Activated CD8-positive, alpha-beta memory T cell treated with anti-CD3 and anti-CD28 coated beads for 48 hours (primary cell): ENCODE measurements at places on chromosomes 3 and 15.

DNA sequence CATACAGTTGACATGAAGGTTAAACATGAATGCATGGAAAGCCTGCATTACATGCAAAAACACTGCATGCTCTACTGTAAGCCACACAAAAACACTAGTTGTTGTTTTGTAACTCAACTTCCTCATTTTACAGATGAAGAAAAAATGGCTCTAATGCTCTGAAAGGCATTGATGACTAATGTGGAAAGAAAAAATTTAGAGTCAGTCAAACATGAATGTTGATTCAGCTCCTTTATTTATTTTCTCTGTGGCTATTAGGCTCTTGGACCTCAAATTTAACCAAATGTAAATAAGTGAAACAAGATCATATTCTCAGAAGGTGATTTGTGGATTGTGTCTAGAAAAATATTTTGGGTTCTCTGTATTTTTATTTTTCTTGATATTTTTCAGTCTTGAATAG, 336.7 kb upstream of the ZNF717 start:
- no peak for DNase-seq

GRCh38 chr3:1093217-1093616, 393 bp downstream of the CNTN6 start:
- no peak for DNase-seq

- DNase-seq = no peak
These were observed 861.7 kb upstream of the NR2F2 start for GRCh38 chr15:95468820-95469219.

GRCh38 chr3:28940530-28940929, 340.3 kb upstream of the RBMS3 start:
- no peak for DNase-seq

DNA sequence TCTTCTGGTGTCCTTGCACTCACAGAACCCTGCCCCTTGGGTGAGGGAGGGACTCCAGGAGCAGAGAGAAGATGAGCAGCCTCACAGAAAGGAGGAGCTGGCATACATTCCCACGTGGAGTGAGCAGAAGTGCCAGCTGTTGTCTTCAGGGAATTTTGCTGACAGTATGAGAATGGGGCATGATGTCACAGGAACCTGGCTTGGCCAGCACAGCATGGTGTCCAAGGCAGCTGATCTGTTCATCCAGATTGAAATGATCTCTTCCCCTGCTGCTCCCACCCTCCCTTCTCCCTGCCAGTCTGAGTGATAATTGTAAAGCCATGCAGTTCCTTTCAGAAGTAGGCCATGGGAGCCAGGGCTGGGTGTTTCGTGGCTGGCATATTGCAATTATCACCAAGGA, 53.3 kb downstream of the GJD2 start:
- no peak for DNase-seq

DNA sequence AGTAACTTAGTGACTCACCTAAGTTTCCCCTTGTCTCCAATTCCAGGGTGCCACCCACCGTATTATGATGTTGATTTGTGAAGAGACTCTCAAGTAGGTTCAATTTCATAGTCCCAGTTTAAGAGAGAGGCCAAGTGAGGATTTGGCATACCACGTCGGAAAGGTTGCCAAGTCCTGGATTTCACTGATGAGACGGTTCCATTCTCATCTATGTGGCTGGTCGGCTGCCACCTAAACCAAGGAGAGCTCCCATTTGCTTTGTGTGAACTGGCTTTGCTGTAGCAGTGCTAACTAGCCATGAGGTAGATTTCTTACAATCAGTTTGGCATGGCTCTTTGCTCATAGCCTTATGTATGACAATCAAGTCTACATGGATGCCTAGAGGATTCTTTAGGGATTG, 653.6 kb downstream of the NLGN1 start:
- DNase-seq = no peak

- no peak for DNase-seq
These were observed 135.3 kb downstream of the RPLP1 start for GRCh38 chr15:69587723-69588426.

DNA sequence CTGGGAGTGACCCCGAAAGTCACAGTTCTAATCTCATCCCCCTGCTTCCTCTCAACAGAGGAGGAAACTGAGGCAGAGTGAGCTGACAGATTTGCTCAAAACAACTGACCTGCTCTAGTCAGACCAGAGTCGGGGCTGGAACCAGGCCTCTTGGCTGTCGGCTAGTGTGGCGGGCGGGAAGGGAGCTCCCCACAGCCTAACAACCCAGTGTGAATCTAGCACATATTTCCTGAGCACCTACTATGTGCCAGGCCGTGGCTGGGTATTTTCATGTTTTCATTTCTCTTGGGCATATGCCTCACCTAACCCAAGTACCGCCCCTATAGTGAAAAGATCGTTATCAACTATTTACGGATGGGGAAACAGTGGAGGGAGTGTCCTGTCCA, 27.2 kb downstream of the GRIP2 start:
- no peak for DNase-seq

DNA sequence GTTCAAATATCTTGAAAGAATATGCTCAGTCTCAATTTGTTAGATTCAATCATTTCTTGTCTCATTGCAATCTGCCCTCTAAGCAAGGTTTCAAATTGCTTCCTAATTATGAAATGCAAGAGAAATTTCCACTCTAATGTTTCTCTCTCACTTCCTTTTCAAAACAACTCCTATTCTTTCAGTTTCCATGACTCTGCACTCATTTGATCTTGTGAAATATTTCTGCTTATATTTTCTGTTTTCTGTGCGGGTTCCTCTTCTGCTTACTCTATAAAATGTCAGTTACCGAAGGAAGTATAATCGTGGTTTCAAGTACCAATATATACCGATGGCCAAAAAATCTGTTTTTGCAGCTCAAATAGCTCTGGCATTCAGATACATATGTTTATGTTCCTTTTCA, 521.9 kb upstream of the NAALADL2 start:
- DNase-seq = no peak

- no peak for DNase-seq
These were observed 81.8 kb downstream of the WWTR1 start for GRCh38 chr3:149575961-149576564.

- DNase-seq = no peak
These were observed 725.3 kb downstream of the SI start for GRCh38 chr3:164352991-164353390.

- no peak for DNase-seq
These were observed 13.1 kb downstream of the EXOSC7 start for GRCh38 chr3:44989141-44989540.

DNA sequence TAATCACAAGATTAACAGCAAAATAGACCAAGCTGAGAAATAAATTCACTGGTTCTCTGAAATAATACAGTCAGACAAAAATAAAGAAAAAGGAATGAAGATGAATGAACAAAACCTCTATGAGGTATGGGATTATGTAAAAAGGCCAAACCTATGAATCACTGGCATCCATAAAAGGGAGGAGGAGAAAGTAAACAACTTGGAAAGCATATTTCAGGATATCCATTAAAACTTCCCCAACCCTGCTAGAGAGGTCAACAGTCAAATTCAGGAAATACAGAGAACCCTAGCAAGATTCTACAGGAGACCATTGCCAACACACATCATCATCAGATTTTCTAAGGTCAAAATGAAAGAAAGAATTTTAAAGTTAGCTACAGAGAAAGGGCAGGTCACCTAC, 649.7 kb upstream of the CBLB start:
- DNase-seq = no peak

DNA sequence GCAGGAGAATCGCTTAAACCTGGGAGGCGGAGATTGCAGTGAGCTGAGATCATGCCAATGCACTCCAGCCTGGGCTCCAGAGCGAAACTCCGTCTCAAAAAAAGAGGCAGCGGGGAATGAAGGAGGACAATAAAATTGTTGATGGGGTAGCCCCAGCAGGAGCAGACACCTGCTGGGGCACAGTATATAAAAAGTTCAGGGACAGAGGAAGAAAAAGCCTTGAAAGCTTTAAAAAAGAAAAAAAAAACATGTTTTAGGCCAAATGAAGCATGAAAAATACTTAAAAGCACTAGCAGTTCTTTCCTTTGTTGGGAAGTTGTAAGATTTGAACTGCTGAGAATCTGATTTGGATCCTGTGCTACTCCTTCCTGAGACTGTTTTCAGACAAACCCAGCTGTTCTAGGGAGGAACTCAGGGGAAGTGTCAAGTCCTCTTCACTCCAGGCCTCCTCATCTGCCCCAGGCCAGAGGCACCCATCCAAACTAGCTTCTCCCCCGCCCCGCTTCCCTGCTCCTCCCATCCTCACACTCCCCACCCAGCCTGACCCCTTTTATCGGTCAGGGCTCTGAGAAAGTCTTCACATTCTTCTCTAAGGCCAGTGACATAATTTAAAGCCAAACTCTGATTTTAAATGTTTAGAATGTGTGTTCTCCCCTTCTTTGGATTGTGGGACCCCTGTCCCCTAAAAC, 4.9 kb downstream of the IL17RD start:
- no peak for DNase-seq

- no peak for DNase-seq
These were observed 530.8 kb downstream of the SOX2 start for GRCh38 chr3:182242489-182242942.

GRCh38 chr3:69116897-69117296, 5.5 kb downstream of the LMOD3 start:
- no peak for DNase-seq

DNA sequence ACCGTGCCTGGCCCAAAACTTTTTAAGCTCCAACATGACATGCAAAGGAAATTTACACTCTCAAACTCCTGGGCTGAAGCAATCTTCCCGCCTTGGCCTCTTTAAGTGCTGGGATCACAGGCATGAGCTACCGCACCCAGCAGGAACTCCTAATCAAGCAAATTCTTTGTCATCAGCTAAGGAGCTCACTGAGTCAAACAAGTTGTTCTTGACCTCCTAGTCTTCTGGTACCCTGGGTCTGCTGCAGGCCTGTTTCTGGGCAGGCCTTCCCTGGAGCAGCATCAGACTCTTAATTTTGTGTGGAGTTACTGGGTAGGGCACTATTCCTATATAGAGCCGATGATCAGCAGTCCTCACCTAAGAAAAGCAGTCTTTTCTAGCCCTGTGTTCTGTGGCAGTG, 68.4 kb upstream of the FLNB start:
- DNase-seq = no peak

GRCh38 chr3:187889601-187890404, 144.5 kb upstream of the BCL6 start:
- DNase-seq = no peak

GRCh38 chr3:177607589-177607988, 410.3 kb upstream of the TBL1XR1 start:
- DNase-seq = no peak

GRCh38 chr3:52420388-52420787, 24.5 kb downstream of the SEMA3G start:
- no peak for DNase-seq

- peak; percentile 7 for DNase-seq
These were observed 263.5 kb upstream of the CFAP20DC start for GRCh38 chr3:59313365-59313764.
